ENCODE measurements at places on chromosomes 13 and 19.

DNA sequence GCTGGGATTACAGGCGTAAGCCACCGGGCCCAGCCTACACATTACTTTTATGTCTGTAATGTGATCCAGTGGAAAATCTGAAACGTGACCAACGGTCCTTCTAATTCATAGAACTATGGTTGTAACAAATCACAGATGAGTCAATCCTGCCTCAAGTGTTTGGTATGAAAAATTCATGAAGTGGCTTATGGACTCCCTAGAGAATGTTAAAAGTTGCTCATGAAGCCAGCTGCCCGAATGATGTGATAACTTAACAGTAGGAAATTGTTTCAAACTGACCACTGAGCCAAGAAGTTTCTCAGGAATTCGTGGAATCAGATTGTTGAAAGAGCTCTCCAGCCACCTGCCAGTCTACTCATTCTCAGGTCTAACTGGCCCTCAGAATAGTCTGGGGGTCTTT, 59.4 kb upstream of the FARP1 start:
- no peaks in the 10 kb centered on the region for H3K36me3 ChIP-seq
- H3K4me1 ChIP-seq = no peaks in the 10 kb centered on the region
- H3K4me3 ChIP-seq = no peak overlapping the region
- no peak overlapping the region for H3K27ac ChIP-seq
- H3K27me3 ChIP-seq = no peaks in the 10 kb centered on the region

GRCh38 chr13:40666045-40666932, at the start of gene FOXO1:
Gene FOXO1, minus strand, starts transcription at chr13:40666641. Its CDS starts 429 bp downstream, at chr13:40666212.
- peak; percentile 92 for DNase-seq
- no peaks in the 10 kb centered on the region for H3K27me3 ChIP-seq
- peaks cover 47% of the 10 kb centered on the region for H3K4me1 ChIP-seq
- peak within 1 kb of the TSS; percentile 97 for H3K4me3 ChIP-seq
- H3K27ac ChIP-seq = peak within 1 kb of the TSS; percentile 90

GRCh38 chr19:10808937-10809649, 26.9 kb downstream of the TMED1 start:
- H3K4me3 ChIP-seq = no peak overlapping the region
- H3K36me3 ChIP-seq = peaks cover 20% of the 10 kb centered on the region
- H3K4me1 ChIP-seq = peaks cover 30% of the 10 kb centered on the region
- peak; percentile 21 for DNase-seq
- H3K27ac ChIP-seq = peak overlapping the region; percentile 50

- H3K27ac ChIP-seq = no peak overlapping the region
- peaks cover 24% of the 10 kb centered on the region for H3K4me1 ChIP-seq
- peaks cover 2% of the 10 kb centered on the region for H3K36me3 ChIP-seq
- H3K4me3 ChIP-seq = no peak overlapping the region
- no peak for DNase-seq
Observed at GRCh38 chr13:112703449-112704284, 13.8 kb downstream of the ATP11A start.

DNA sequence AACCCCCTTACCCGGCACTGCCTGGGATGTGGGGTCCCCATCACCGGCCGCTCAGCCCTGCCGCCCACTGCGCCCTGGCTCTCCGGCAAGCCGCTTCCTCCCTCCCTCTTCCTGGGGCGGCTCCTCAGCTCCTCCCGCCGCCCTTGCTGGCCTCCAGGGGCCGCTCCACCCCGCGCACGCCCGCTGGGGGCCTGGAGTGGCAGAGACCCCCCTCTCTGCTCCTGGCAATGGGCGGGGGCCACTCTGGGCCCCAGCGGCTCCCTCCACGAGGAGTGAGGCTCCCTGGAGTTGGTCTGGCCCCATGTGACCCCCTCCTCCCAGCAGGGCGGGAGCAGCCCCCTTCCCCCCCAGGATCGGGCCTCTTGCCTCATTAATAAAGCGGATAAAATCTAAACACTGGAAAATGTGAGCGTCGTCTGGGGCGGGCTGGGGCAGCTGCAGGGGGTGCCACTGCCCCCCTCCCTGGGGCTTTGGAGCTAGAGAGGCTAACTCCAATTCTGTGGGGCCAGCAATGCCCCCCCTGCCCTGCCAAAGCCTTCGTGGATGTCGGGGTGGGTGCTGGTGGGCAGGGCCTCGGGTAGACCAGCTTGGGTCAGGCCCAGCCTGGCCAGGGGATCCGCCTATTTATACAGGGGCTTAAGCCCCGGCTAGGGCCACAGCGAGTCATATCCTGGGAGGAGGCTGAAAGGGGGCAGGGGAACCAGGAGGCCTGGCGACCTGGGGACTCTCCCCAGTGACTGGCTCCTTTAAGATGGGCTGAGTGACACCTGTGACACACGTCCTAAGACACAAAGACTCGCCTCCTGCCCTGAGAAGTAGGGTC, at the start of gene PTGER1:
TSS of gene PTGER1 (minus strand) at position 104 of the 823 bp plus-strand sequence. CDS start 1,034 bp downstream, outside the sequence.
- DNase-seq = peak; percentile 61
- peaks cover 33% of the 10 kb centered on the region for H3K4me1 ChIP-seq
- no peak within 1 kb of the TSS for H3K27ac ChIP-seq

DNA sequence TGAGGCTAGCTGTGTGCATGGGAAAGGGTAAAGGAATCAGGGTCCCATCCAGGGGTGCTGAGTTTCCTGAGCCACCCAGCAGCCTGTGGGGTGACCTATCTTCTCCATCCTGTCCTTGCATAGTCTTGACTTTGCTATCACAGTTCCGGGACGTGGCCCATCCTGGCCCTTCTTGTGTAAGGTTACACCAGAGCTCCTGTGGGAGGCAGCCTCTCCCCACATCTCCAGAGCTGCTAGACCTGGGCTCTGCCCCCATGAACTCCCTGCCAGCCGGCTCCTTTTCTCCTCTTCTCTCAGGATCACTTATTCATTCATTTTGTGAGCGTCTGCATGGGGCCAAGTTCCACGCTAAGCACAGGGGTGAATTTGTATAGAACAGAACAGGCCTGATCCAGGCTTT, 238.9 kb downstream of the TSHZ3 start:
- no peaks in the 10 kb centered on the region for H3K36me3 ChIP-seq
- H3K4me1 ChIP-seq = peaks cover 10% of the 10 kb centered on the region

GRCh38 chr13:106533943-106534638, 1.4 kb downstream of the EFNB2 start:
- no peak overlapping the region for H3K27ac ChIP-seq
- peaks cover 46% of the 10 kb centered on the region for H3K27me3 ChIP-seq
- H3K36me3 ChIP-seq = no peaks in the 10 kb centered on the region
- H3K4me3 ChIP-seq = peak overlapping the region; percentile 54

- peaks cover 14% of the 10 kb centered on the region for H3K27me3 ChIP-seq
- H3K27ac ChIP-seq = no peak overlapping the region
- no peak for DNase-seq
- H3K36me3 ChIP-seq = peaks cover 19% of the 10 kb centered on the region
- no peak overlapping the region for H3K4me3 ChIP-seq
Observed at GRCh38 chr19:7748756-7749155, 1.4 kb upstream of the CD209 start.

DNA sequence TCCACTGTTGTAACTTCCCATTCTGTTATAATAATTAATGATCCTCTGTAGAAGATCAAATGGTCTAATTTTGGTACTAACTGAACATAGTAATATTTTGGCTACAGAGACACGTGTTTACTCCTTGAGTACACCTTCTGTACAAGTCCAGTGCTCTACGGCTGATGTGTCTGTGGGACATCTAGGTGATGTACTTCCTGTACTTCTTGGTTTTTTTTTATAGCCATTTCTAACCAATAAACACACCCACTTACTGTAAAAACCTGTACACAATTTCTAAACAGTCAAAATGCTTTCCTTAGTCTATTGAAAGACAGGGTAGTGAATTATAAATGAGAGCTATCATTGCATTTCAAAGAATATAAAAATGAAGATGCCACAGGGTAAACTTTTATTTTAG, 118.7 kb downstream of the RNF17 start:
- no peaks in the 10 kb centered on the region for H3K4me1 ChIP-seq
- peaks cover 23% of the 10 kb centered on the region for H3K36me3 ChIP-seq
- no peak overlapping the region for H3K4me3 ChIP-seq
- no peaks in the 10 kb centered on the region for H3K27me3 ChIP-seq

DNA sequence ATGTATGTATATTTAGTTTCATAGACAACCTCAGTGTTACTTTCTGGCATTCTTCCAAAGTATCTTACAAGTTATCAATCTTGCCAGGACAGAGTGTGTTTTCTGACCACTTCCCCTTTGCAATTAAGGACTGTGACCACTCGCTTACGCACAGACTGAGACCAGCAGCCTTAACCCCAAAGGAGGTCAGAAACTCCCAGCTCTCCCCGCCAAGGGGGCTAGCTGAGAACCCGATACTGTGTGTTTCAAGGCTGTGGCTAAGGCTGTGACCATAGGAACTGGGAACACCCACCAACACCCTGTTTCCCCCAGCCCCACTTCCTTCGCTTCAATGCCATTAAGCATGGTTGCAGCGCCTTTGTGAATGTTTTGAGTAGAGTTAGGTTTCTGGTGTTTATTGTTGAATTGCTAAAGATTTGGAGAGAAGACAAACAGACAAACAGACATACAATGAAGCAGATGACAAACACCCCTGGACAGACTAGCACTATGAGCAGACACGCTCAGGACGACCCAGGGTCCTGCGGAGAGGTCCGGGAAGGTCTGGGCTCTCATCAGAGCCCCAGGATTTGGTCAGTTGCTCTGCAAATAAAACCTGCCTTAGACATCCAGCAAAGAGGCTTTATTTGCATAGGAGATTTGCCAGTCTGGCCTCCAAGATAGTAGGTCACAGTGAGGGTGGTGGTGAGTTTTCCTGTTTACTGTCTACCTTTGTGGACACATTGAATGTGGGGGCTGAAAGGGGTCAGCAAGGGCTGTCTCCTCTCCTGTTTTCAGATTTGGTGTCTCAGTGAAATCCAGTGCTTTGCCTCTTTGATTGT, 25.0 kb upstream of the TNFSF11 start:
- H3K4me3 ChIP-seq = peak overlapping the region; percentile 47
- peak overlapping the region; percentile 83 for H3K27ac ChIP-seq
- H3K36me3 ChIP-seq = no peaks in the 10 kb centered on the region
- H3K4me1 ChIP-seq = peaks cover 39% of the 10 kb centered on the region

DNA sequence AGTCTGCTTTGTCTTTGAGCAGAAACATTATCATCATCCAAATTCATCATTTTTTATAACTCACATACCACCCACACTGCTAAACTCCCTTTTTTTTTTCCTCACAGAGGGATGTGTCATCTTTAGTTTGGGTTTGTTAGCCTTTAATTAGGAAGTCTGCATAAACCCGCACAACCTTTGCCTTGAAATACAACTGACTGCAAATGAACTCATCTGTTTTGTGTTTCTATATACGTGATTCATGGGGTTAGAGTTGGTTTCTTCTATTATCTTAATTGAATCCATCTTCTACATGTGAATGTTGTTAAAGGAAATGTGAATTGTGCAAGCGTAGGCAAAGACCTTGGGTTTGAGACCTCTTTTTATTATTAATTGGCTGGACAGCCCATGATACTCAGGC, 102.7 kb downstream of the SLAIN1 start:
- H3K27ac ChIP-seq = no peak overlapping the region
- peaks cover 4% of the 10 kb centered on the region for H3K27me3 ChIP-seq
- H3K4me3 ChIP-seq = no peak overlapping the region
- no peaks in the 10 kb centered on the region for H3K36me3 ChIP-seq

DNA sequence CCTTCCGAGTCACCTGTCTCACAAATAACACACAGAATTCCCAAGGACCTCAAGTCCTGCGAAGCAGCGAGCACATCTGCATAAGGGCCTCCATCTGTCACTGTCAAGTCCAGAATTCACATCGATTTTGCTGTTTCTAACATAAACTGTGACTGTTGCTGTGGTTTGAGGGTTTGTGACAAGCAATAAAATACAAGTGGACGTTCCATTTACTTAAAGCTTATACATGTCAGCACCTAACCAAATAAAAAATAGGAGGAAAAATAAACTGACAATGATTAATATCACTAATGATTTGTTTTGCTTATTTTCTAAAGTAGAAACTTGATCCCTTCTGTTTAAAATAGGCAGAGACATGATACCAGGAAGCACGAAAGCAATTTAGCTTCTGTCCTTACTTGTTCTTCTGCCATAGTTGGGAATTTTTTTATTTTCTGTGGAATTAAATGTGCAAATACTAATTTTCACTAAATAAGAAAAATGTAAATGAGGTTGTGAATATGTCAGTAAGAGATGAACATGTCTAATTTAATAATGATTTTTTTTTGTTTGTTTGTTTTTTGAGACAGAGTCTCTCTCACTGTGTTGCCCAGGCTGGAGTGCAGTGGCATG, 279.1 kb downstream of the FGF9 start:
- H3K36me3 ChIP-seq = peaks cover 5% of the 10 kb centered on the region
- peaks cover 5% of the 10 kb centered on the region for H3K4me1 ChIP-seq
- H3K27me3 ChIP-seq = no peaks in the 10 kb centered on the region
- H3K4me3 ChIP-seq = no peak overlapping the region

DNA sequence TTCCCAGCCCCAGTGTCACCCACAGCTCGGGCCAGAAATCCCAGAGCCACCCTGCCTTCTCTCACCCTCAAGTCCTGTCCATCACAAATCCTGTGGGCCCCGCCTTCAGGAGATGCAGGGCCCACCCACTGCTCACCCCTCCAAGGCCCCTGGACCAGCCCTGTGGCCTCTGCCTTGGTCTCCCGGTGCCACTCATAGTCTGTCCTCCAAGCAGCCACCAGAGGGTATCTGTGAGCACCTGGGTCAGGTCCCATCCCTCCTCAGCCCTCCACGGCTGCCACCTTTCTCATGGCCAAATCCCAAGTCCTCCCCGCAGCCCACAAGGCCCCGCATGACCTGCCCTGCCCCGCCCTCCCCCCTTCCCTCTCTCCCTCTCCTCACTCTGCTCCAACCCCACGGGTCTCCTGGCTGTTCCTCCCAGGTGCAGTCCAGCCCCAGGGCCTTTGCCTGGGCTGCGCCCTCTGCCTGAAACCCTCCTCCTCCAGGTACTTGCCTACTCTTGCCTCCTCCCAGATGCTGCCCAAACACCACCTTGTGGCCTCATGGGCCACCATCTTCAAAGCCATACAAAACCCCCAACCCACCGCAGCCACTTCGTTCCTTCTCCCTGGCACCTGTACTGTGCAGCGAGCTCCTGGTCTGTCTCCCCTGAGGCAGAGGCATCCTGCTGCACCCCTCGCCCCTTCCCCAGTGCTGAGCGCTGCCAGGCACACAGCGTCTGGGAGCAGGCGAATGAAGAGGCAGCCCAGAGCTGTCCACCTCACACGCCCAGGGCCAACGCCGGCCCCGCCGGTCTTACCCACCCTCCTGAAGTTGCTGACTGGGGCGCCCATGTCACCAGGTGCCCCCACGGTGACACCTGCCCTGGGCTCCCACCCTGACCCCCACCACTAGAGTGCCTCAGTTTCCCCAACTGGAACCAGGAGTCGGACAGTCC, 13.2 kb upstream of the UQCR11 start:
- DNase-seq = peak; percentile 40
- no peaks in the 10 kb centered on the region for H3K27me3 ChIP-seq
- H3K4me1 ChIP-seq = peaks cover 20% of the 10 kb centered on the region
- H3K4me3 ChIP-seq = no peak overlapping the region
- peaks cover 23% of the 10 kb centered on the region for H3K36me3 ChIP-seq

DNA sequence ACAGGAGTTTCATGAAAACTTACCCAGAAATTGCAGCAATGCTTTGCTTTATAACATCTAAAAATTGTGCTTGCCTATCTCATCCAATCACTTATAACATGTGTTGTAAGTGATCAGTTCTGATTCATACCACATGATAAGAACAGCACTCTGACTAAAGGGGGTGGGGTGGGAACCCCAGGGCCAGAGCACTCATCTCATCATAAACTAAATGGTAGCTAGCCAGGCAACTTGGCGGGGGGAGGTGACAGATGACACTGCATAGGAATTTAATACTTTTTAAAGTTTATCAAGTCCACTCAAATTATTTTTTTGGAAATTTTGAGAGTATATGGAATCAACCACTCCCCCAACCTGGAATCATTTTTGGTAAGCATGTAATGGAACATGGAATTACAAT, 42.1 kb downstream of the FOXO1 start:
- H3K36me3 ChIP-seq = peaks cover 30% of the 10 kb centered on the region
- DNase-seq = peak; percentile 55
- H3K4me1 ChIP-seq = peaks cover 83% of the 10 kb centered on the region
- no peak overlapping the region for H3K4me3 ChIP-seq
- H3K27ac ChIP-seq = peak overlapping the region; percentile 82

- no peak for DNase-seq
- H3K27me3 ChIP-seq = peaks cover 4% of the 10 kb centered on the region
- peaks cover 44% of the 10 kb centered on the region for H3K36me3 ChIP-seq
- peaks cover 6% of the 10 kb centered on the region for H3K4me1 ChIP-seq
- no peak overlapping the region for H3K4me3 ChIP-seq
Observed at GRCh38 chr19:45785781-45786532, 3.7 kb upstream of the DMPK start.
